Sciatic nerve (tissue), 2 donors: ENCODE measurements at places on chromosomes 2 and 18.

- DNase-seq, result no peak
Measured at GRCh38 chr2:168633200-168633599, 169.2 kb upstream of the NOSTRIN start.

DNA sequence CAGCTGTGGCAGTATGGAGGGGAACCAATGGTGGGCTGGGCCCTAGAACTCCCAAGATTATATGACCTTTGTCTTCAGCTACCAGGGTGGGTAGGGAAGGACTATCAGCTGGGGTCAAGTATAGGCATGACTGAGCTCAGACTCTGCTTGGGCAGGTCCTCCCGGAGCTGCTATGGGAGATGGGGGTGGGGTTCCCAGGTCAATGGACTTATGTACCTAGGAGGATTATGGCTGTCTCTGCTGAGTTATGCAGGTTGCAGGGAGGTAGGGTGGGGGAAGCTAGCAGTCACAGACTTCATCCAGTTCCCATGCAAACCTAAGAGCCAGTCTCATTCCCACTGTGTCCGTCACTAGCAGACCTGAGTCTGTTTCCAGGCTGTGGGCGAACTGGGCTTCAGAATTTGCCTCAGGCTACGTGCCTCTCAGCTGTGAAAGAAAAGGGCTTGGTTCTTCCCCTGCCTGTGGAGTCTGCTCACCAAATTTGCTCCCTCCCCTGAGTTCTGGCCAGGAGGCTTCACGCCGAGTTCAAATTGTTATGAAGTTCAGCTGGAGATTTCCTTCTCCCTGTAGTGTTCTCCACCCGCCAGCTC is 985.8 kb upstream of the NRXN1 start:
- no peak for DNase-seq

DNA sequence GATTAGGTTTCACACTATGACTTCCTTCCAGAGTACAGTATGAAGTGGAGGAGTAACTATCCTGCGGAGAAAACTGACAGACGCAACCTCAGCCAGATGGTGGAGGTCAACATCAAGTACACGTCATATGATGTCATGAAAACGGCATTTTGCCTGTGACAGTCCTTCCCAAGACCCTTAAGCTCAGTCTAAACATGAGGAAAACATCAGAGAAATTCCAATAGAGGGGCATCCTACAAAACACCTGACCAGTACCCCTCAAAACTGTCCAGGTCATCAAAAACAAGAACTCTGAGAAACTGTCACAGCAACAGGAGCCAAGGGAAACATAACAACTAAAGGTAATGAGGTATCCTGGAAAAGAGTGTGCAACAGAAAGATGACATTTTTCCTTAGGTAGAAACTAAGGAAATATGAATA is 1.7 kb downstream of the RNU4ATAC start:
- no peak for DNase-seq

DNA sequence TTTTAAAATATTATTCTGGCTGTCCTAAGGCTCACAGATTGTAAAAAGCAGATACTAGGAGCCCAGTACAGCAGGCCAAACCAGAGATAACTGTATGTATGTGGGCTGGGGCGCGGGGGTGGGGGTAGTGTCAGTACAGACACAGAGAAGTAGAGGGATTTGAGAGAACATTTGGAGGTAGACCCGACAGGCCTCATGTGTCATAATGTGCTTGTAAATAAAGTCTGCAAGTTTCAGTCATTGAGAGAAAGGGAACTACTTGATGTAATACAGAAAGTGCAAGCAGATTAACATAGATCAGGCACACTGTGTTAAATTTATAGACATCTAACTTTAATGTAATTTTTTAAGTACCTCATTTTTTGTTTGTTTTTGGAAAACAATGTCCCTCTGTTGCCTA is 7.4 kb upstream of the POLI start:
- no peak for DNase-seq

- DNase-seq, result no peak
Measured at GRCh38 chr18:69936191-69936558, 11.5 kb downstream of the CD226 start.
